ENCODE measurements at places on chromosomes 4 and X.
A peak's percentile ranks its signal among the peaks of the same experiment; 100 is the strongest.

DNA sequence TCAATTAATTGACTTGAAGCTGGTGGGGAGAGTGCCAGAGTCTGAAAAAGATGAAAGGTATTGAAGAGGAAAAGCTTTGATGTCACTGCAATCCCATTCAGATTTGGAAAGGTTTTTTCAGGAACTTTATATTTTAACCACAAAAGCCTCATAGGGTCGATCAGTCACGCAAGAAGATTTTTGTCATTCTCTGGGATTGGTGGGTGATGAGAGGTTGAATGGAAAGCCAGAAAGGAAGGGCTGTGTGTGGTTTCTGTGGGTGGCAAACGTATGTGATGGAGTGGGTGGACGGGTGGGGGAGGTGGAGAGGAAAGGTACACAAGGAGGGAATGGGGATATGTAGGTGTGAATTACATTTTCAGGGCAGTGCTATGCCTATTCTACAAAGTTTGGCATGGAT lies 173.8 kb upstream of the SCML1 start:
- no peak for DNase-seq

DNA sequence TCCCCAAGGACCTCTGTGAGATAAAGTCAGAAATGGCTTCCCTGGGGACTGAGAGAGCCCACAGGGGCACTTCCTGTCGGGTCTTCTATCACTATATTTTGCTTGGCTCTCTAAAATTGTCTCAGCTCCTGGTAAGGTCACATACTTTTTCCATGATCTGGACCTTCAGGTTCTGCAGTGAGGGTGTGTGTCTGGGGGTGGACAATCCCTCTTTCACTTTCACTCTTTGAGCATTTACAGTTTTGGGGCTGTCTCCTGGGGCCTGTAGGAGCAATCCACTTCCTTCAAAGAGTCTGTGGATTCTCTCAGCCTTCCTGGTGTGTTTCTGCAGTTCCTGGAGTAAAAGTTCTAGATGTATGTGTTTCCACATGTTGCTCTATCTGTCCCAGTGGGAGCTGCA lies 335.7 kb downstream of the FSTL5 start:
- DNase-seq = no peak

GRCh38 chr4:18252052-18252451 lies 230.5 kb upstream of the LCORL start:
- DNase-seq = no peak

DNA sequence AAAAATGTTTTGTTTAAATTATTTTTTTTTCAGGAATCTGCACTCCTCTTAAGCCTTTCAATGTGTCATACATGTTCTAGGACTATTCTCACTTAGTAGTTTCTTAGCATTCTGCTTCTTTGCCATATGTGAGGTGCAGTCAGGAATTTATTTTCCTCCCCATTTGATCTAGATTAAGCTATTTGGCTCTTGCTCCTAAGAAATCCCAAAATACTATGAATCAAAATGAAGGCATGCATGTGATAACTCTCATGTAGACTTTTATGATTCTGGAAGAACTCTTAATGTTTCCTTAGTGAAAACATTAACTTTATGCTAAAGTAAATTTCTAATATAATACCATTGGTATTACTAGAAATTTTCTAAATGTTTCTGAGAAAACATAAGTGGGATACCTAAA lies 664.5 kb downstream of the RAPGEF2 start:
- no peak for DNase-seq

DNA sequence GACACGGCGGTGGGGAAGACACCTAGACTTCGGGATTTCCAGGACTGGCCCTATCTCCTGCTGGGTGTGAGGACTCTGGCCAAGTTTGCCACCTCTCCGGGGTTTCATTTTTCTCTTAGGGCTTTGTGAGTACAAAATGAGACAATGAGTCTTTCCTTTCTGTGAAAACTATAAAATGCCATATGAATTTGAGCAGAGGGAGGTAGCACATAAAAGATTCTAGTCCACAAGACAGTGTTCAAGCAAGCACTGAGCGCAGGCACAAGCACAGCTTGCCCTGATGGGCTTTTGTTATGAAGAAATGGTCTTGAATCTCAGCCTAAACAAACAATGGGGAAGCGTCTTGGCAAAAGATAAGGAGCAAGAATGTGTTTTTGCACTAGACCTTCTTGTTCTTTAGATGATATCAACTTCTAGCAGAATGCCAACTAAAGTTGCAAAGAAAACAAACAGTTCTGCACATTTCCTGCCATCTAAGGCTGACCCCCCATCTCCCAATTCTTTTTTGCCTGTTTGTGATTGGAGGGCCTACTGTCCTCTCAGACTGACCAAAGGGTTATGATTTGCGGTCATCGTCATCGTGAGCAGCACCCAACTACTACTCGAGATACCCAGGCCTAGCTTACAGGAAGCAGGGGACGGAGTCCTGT lies 73.0 kb upstream of the ZNF518B start:
- DNase-seq = no peak

DNA sequence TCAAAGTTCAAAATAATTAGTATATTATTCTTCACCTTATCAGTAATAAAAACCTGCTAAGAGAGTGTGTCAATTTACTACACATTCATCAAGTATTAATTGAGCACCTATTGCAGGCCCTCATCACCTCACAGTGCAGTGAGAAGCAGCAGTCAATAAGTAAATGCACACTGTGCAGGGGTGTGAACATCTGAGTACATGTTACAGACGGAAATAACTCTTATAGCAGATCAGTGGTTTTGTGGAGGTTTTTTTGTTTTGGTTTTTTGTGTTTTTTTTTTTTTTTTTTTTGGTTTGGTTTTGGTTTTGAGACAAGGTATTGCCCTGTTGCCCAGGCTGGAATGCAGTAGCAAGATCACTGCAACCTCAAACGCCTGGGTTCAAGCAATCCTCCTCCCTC lies 20.3 kb downstream of the KLF3 start:
- no peak for DNase-seq

- DNase-seq = no peak
Measured at GRCh38 chrX:129792586-129793291, 13.0 kb downstream of the SASH3 start.

- DNase-seq = no peak
Measured at GRCh38 chr4:18734405-18734804, 712.9 kb upstream of the LCORL start.

DNA sequence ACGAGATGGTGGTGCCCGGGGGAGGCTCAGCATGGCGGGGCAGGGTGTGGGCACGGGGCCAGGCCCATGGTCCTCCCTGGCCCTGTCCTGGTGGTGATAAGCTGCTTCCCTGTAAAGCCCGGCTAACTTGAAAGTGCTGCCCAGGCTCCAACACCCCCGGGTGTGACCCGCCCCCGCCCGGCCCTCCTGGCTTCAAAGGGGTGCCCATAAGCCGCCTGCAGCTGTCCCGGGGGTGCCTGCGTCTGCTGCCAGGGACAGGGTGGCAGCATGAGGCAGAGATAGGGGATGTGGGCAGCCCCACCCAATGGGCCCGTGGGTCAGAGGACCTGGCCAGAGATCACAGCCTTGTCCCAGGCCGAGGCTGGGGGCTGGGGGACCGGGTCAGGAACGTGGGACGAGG lies 18.1 kb downstream of the FGFRL1 start:
- DNase-seq = no peak

DNA sequence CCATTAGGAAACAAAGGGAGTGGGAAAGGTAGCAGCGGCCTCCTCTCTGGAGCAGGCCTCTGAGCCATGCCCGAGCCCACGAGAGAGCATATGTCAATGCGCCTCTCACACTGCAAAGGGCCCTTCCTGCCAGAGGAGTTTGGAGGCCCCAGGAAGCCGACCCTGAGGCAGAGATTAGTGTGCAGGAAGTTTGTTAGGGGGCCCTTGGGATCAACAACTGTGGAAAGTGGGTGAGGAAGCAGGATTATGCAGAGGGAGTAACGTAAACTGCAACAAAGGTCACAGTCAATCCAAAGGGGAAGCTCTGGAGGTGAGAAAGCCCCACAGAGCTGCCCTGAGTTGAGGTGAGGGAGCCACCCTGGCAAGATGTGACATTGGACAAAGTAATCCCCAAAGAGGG lies 17.4 kb downstream of the RTL5 start:
- DNase-seq = no peak

DNA sequence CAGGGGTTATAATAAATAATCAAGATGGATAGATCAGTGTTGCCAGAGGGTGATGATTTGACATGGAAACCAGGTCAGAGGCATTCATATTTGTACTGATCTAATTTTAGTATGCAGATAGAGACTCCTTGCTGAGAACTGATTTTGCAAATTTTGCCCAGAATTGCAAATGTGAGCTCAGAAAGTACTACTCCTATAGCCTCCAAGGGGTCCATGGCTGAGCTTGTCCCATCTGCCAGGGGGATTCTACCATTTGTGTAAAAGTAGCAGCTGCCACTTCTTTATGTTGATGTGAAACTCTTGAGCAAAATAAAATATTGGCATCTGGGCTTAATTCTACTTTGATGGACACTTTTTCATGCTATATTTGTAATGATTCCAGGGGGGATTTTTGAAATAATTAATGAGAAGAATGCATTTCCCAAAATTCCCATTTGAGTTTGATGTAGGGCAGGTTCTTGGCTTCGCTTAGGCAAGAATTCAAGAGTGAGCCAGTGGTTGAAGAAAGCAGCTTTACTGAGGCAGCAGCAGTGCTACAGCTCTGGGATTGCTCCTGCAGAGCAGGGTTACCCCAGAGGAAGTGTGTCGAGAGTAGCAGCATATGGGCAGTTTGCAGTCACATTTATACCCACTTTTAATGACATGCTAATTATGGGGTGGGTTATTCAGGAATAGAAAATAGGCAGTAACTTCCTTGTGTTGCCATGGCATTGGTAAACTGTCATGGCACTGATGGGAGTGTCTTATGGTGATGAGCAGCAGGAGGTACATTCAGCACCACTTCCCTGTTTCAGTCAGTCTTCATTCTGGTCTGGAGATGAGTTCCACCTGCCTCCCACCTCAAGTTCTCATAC lies 38.7 kb upstream of the DCLK2 start:
- DNase-seq = no peak

- DNase-seq = no peak
Measured at GRCh38 chrX:153495903-153496589, 1.3 kb downstream of the BGN start.

- peak; percentile 88 for DNase-seq
Measured at GRCh38 chr4:67452100-67452845, 93.0 kb downstream of the CENPC start.

GRCh38 chr4:129326571-129327460 lies 230.9 kb downstream of the C4orf33 start:
- peak; percentile 54 for DNase-seq

DNA sequence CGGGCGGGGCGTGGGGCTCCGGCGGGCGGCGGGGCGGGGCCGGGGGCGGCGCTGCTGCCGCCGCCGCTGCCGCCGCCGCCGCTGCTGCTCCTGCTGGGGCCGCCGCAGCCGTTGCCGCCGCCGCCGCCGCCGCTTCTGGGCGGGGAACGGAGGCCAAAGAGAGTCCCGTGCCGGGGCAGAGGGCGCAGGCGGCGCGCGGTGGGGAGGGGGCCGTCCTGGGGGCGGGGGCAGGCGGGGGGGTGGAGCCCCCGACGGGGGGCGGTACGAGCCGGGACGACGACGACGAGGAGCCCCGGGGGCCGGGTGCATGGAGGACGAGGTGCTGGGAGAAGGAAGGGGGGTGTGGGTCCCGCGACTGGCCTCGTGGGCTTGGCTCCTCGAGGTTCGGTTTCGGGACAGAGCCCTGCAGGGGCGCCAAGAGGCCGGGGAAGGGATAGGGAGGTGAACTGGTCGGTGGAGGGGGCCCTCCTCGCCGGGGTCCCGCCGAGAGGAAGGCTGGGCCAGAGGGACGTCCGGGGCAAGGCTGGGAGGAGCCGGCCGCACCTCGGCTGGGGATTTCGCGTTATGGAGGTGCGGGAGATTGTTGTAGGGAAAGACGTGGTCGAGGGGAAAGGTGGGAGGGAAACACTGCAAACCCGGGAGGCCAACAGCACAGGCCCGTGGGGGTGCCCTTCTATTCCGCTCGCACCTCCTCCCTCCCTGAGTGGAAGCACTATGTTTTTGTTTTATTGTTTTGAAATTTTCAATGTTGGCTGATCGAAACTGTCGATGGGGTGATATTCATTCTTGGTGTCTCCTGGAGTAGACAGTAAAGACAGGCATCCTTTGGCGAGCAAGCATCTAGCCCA lies 1.9 kb downstream of the BCORL1 start:
- DNase-seq = no peak

Measured in suppressor macrophage treated with lipopolysaccharide for 1 hour (primary cell).